ENCODE measurements at places on chromosomes 4 and X. TPM values are rescaled to one million over a fixed set of nuclear protein-coding genes. Genes with fewer than 3 reads are reported as not detected.
A peak's percentile ranks its signal among the peaks of the same experiment; 100 is the strongest.

The TEX13D gene
- not detected for total RNA-seq

The SERTM2 gene
- total RNA-seq, result 1.4 TPM

The NLGN4X gene
- total RNA-seq, result 4.6 TPM

The PPP2R2C gene
- 1.1 TPM for total RNA-seq

The TMEM144 gene
- total RNA-seq, result 3.5 TPM

DNA sequence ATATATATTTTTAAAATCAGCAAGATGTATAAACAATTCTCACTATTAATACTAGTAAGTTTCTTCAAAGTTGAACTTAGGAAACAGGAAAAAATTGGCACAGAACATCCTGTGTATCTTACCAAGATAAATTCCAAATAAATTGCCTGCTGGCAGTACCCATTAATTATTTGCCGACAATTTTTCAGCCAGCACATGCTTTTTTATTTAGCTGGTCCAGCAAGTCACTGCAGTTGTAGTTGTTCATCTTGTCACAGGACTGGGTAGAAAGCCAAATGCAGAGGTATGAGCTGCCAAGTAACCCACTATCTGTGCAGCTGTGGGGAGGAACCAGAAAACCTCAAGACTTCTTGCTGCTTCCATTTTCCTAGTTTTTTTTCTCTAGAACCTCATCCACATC, 113.4 kb downstream of the PACRGL start:
- H3K36me3 ChIP-seq, result no peaks in the 10 kb centered on the region
- H3K4me1 ChIP-seq, result peaks cover 40% of the 10 kb centered on the region
- H3K4me3 ChIP-seq, result no peak overlapping the region
- DNase-seq, result peak; percentile 77

GRCh38 chrX:20477836-20478524, 211.3 kb upstream of the RPS6KA3 start:
- no peak overlapping the region for H3K27ac ChIP-seq
- no peaks in the 10 kb centered on the region for H3K4me1 ChIP-seq
- no peak overlapping the region for H3K4me3 ChIP-seq
- no peaks in the 10 kb centered on the region for H3K36me3 ChIP-seq

DNA sequence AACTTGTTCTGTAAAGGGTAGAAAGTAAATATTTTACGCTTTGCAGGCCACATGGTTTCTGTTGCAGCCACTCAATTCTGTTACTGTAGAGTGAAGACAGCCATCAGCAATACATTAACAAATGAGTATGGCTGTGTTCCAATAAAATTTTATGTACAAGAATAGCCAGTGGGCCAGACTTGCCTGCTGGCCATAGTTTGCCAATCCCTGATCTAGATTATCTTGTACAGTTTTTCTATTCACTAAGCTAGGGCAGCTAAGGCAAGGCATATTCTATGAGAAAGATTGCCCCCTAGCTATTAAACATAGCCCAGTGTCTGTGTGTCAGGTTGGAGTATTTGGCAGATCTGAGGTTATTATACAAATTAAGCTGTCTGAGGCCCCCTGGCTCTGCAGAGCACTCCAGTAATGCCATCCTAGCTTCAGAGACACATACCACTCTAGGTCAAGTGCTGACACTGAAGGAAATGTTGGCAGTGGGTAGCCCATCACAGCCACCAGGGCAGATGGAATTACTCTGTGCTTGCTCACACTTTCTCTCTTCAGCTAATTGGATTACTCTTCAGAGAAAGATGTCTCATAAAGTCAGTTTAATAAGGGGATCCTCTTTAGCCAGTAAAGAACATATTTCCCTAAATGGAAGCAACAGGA, 40.7 kb downstream of the MTTP start:
- H3K27me3 ChIP-seq, result no peaks in the 10 kb centered on the region
- H3K36me3 ChIP-seq, result no peaks in the 10 kb centered on the region
- DNase-seq, result peak; percentile 57
- no peak overlapping the region for H3K4me3 ChIP-seq

- H3K4me3 ChIP-seq, result no peak overlapping the region
- no peak for DNase-seq
- H3K4me1 ChIP-seq, result no peaks in the 10 kb centered on the region
Observed at GRCh38 chr4:109955146-109955545, 42.5 kb downstream of the EGF start.

DNA sequence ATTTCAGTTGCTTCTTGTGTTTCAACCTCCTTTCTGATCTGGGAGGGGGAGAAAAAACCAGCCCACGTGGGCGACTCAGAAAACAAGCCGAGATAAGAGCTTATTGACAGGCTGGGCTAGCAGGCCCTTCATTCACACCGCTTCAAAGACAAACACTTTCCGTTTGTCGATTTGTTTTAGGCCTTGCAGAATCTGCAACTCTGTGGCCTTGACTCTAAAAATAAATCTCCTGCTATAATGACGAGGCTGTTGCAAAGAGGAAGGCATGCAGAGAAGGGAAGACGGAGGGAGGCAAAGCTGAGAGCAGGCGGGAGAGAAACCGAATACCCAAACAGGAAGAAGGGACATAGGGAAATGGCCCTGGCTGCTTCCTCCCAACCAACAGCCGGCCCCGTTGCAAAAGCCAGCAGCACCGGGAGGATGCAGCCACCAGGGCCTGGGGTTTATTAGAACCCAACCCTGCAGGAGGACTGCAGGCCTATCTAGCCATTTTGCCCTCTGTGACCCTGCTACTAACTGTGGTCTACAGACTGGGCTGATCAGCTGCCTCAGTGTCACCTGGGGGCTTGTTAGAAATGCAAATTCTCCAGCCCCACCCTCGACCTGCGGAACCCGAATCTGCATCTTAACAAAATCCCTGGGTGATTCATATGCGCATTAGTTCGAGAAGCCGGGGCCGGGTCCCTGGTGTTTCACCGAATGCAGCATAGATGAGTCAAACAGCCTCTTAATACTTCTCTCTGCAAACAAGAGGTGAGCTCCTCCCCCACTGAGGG, 325.5 kb downstream of the BCOR start:
- H3K4me1 ChIP-seq, result peaks cover 18% of the 10 kb centered on the region
- DNase-seq, result no peak
- no peaks in the 10 kb centered on the region for H3K36me3 ChIP-seq
- H3K4me3 ChIP-seq, result no peak overlapping the region
- H3K27me3 ChIP-seq, result no peaks in the 10 kb centered on the region

DNA sequence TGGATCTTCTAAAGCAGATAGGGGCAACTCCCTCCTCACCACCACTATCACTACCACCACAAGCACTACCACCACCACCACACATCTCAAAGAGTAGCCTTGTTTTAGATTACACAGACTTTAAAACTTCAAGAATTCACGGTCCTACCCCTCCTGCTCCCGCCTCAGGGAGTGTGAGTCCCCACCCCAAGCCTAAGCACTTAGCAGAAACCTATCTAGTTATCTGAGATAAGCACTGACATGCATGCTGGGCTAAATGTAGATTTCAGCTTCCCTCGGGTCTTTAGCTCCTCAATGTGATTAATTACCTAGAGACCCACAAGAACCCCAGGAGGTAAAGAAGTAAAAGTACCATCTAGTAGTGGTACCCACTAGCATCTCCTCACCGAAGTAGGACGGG, 775 bp downstream of the AMOT start:
- peak overlapping the region; percentile 64 for H3K4me3 ChIP-seq
- no peak for DNase-seq
- H3K4me1 ChIP-seq, result peaks cover 14% of the 10 kb centered on the region
- H3K27ac ChIP-seq, result peak overlapping the region; percentile 83
- H3K27me3 ChIP-seq, result no peaks in the 10 kb centered on the region
- H3K36me3 ChIP-seq, result no peaks in the 10 kb centered on the region

GRCh38 chrX:19515615-19516105, 352 bp upstream of the MAP3K15 start:
- no peak for DNase-seq
- no peaks in the 10 kb centered on the region for H3K36me3 ChIP-seq
- no peaks in the 10 kb centered on the region for H3K27me3 ChIP-seq

DNA sequence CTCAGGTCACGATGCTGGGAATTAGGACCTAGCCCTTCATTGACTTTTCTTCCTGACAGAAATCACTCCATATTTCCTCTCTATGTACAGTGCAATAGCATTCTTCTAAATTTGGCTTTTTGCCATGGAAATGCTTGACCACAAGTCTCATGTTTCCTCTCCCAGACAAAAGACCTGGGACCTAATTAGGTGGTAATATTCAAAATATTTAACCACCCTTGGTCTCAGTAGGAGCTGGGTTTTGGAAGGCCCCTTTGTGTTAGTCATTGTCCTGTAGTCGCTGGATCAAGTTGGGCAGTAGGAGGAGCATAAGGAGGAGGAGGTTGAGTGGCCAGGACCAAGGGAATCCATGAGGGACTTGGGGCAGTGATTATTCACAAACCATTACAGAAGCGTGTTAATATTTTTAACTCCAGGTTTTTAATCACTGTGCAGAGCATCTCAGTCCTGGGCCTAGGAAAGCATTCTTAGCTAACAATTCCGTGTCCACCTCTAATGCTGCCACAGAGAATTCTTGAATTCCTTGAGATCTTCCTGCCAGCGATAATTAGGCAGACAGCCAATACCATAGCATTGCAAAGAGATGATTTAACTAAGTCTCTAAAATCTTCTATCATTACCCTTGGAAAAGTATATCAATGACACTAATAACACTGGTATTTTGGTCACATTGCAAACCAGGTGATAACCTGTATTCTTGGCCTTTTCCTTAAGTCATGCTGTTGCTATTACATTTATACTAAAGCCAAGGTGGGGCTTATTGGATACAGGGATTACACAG, 25.0 kb upstream of the SHROOM4 start:
- H3K4me1 ChIP-seq, result no peaks in the 10 kb centered on the region
- no peak for DNase-seq
- H3K36me3 ChIP-seq, result no peaks in the 10 kb centered on the region
- no peak overlapping the region for H3K27ac ChIP-seq
- H3K27me3 ChIP-seq, result no peaks in the 10 kb centered on the region

- H3K36me3 ChIP-seq, result no peaks in the 10 kb centered on the region
- no peaks in the 10 kb centered on the region for H3K4me1 ChIP-seq
- no peaks in the 10 kb centered on the region for H3K27me3 ChIP-seq
Observed at GRCh38 chr4:81290813-81291212, 75.8 kb upstream of the PRKG2 start.

DNA sequence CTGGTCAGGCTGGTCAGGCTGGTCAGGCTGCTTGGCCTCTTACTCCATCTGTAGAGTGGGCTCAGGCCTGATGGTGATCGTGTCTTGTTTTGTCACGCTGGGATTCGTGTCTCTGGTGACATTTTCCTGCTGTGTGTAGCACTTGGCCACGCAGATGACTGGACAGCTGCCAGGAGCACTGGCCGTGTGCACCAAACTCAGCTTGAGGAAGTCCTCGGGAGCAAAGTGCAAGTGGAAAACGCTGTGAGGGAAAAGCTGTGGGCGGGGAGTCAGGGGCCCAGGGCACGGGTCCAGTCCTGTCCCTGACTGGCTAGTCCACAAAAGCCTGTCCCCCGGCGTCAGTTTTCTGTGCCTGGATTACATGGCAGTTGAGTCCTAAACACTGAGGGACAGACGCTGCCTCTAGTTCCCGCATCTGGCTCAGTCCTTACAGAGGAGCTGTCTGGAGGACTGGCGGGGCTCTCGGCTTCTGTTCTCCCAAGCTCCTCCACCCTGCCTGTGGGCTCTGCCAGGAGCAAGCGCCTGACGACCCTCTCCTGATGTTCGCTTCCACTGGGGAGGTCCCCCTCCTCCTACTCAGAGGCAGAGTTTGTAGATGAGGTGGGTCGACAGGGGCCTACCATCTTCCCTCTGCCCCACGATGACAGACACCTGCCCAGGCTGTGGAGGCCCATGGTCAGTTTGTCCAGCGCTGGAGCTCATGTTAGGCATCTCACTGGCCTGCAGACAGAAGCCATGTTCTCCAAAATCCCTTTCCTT, 35.9 kb upstream of the GRPEL1 start:
- peaks cover 22% of the 10 kb centered on the region for H3K4me1 ChIP-seq
- H3K27ac ChIP-seq, result peak overlapping the region; percentile 75
- H3K36me3 ChIP-seq, result no peaks in the 10 kb centered on the region
- DNase-seq, result peak; percentile 91
- no peaks in the 10 kb centered on the region for H3K27me3 ChIP-seq

GRCh38 chr4:71009890-71010588, 16.6 kb downstream of the DCK start:
- no peaks in the 10 kb centered on the region for H3K4me1 ChIP-seq
- H3K4me3 ChIP-seq, result no peak overlapping the region
- no peak overlapping the region for H3K27ac ChIP-seq
- no peaks in the 10 kb centered on the region for H3K36me3 ChIP-seq
- H3K27me3 ChIP-seq, result no peaks in the 10 kb centered on the region
- no peak for DNase-seq

- H3K27ac ChIP-seq, result no peak overlapping the region
- H3K4me3 ChIP-seq, result no peak overlapping the region
- H3K4me1 ChIP-seq, result no peaks in the 10 kb centered on the region
- no peaks in the 10 kb centered on the region for H3K36me3 ChIP-seq
- H3K27me3 ChIP-seq, result no peaks in the 10 kb centered on the region
Observed at GRCh38 chr4:163590619-163591264, 96.3 kb downstream of the TMA16 start.

DNA sequence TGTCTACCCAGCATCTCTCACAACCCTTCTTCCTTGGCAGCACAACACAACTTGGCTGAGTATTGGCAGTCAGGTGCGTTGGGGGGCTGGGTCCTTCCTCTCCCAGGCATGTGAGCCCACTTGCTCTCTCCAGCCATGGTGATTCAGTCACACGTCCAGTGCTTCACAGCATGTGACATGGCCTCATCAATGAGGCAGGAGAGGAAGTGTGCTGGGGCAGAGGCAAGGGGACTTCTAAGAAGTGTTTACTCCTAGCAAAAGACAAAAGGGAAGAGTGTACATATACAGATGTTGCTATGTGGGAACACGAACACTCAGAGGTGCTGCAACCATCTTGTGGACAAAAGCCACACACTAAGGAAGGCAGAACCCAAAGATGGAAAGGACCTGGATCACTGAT, 380.8 kb downstream of the FBXW7 start:
- DNase-seq, result no peak
- no peaks in the 10 kb centered on the region for H3K4me1 ChIP-seq
- H3K27ac ChIP-seq, result no peak overlapping the region
- H3K4me3 ChIP-seq, result no peak overlapping the region

DNA sequence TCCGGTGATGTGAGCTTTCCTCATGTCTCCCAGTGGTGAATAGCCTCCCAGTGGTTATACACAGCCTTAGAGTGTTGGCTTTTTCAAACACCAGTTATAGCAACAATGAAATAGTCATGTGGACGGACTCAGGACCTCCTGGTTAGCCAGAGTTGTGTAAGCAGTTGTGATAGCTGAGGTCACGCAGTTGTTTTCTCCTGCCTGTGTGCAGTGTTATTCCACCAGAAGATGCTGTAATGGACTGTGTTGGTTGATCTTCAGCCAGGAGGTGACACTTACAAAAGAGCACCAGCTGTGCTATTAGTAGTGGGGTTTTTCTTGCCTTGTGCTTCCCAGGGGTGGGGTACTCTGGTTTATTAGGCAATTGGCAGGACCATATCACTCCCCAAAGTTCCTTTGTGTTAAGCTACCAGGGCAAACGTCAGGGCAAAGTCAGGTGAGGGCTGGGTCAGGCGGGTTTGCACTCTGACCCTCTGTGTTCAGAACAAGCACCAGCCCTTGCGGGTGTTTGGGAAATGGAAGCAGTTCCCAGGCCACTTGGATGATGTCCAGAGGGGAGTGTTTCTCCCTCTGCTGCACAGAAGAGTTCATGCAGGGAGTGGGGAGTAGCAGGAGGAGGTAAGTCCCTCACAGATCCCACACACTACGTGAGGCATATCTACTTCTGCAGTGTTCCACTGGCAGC, 252.6 kb downstream of the TMEM47 start:
- H3K27ac ChIP-seq, result no peak overlapping the region
- H3K36me3 ChIP-seq, result no peaks in the 10 kb centered on the region
- DNase-seq, result peak; percentile 78
- no peak overlapping the region for H3K4me3 ChIP-seq
- H3K4me1 ChIP-seq, result no peaks in the 10 kb centered on the region

- no peaks in the 10 kb centered on the region for H3K27me3 ChIP-seq
- H3K27ac ChIP-seq, result peak overlapping the region; percentile 47
- H3K4me3 ChIP-seq, result peak overlapping the region; percentile 29
Observed at GRCh38 chr4:26804451-26804850, 56.2 kb upstream of the STIM2 start.

GRCh38 chr4:107279733-107280132, 243.6 kb upstream of the DKK2 start:
- no peaks in the 10 kb centered on the region for H3K4me1 ChIP-seq
